ENCODE measurements at places on chromosomes 6 and 20. TPM values are rescaled to one million over a fixed set of nuclear protein-coding genes. Genes with fewer than 3 reads are reported as not detected.
A peak's percentile ranks its signal among the peaks of the same experiment; 100 is the strongest.

- H3K4me3 ChIP-seq: no peak overlapping the region
- no peaks in the 10 kb centered on the region for H3K36me3 ChIP-seq
- no peak for DNase-seq
These were observed 65.0 kb downstream of the TOX2 start for GRCh38 chr20:43979576-43980105.

- no peak overlapping the region for H3K27ac ChIP-seq
- no peaks in the 10 kb centered on the region for H3K4me1 ChIP-seq
- no peak for DNase-seq
These were observed 12.3 kb downstream of the CYP21A2 start for GRCh38 chr6:32050562-32050961.

- no peaks in the 10 kb centered on the region for H3K4me1 ChIP-seq
- H3K36me3 ChIP-seq: no peaks in the 10 kb centered on the region
- no peak for DNase-seq
- H3K27me3 ChIP-seq: no peaks in the 10 kb centered on the region
- H3K27ac ChIP-seq: no peak overlapping the region
These were observed 77.5 kb upstream of the POPDC3 start for GRCh38 chr6:105257340-105257739.

DNA sequence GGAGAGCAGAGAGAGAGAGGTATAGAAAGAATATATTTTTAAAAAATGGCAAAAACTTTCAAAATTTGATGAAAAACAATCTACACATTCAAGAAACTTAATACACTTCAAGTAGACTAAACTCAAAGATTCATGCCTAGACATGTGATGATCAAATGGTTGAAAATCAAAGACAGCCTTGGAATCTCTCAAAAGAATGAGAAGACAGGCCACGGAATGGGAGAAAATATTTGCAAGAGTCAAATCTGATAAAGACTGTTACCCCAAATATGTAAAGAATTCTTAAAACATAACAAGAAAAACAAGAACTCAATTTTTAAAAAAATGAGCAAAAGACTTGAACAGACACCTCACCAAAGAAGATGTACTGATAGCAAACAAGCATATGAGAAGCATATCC lies 49.7 kb downstream of the THEMIS start:
- no peak for DNase-seq
- H3K27me3 ChIP-seq: no peaks in the 10 kb centered on the region
- H3K4me1 ChIP-seq: no peaks in the 10 kb centered on the region
- no peak overlapping the region for H3K4me3 ChIP-seq

DNA sequence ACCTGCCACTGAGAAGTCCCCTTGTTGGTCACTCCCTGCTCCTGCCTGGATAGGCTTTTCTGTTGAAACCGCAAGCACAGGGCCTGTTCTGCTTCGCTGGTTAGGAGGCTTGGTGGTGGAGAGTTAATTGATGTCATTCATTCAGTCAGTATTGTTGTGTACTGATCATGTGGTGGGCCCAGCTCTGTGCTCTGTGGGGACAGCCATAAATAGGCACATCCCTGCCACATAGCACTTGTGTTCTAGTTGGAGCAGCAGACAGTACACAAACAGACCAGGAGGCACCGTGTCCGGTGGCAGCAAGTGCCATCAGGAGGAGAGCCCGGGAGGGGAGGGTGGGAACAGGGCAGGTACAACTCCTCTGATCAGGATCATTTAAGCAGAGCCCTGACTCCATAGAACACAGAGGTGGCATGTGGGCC lies 155.2 kb upstream of the INSM1 start:
- H3K4me1 ChIP-seq: no peaks in the 10 kb centered on the region
- no peaks in the 10 kb centered on the region for H3K36me3 ChIP-seq
- H3K27me3 ChIP-seq: no peaks in the 10 kb centered on the region

DNA sequence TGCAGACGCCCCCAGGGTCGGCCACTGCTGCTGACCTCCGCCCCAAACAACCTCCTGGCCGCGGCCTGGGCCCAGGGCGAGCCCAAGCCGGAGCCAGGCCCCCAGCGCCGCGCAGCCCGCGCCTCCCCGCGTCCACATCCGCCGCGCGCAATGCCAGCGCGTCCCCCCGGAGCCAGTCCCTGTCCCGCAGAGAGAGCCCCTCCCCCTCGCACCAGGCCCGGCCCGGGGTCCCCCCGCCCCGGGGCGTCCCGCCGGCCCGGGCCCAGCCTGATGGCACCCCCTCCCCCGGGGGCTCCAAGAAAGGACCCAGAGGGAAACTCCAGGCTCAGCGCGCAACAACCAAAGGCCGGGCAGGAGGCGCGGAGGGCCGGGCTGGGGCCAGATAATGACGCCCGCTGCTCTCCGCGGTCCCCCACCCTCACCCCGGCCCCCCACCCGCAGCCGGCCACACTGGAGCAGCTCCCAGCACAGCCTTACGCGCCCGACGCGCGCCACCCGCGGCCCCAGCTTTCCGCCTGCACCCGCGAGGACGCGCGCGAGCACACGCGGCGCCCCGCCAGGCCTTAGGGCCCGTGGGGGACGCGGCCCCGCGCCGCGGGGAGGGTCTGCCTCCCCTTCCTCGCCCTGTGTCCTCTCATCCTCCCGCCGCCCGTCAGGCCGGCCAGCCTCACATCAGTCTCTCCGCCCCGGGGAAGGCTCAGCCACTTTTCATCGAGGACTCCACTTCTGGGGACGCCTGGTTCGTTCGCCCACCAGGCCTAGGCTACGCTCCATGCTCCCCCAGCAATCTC lies 12.9 kb upstream of the SLC22A7 start:
- no peak overlapping the region for H3K27ac ChIP-seq
- H3K4me1 ChIP-seq: no peaks in the 10 kb centered on the region
- H3K27me3 ChIP-seq: no peaks in the 10 kb centered on the region
- H3K4me3 ChIP-seq: no peak overlapping the region

CST4 gene
- total RNA-seq: not detected

GRCh38 chr6:109051301-109052017 lies 43.2 kb downstream of the SESN1 start:
- no peaks in the 10 kb centered on the region for H3K36me3 ChIP-seq
- no peak for DNase-seq
- peaks cover 2% of the 10 kb centered on the region for H3K4me1 ChIP-seq
- no peaks in the 10 kb centered on the region for H3K27me3 ChIP-seq
- H3K27ac ChIP-seq: no peak overlapping the region
- H3K4me3 ChIP-seq: no peak overlapping the region

MAS1 gene
- not detected for total RNA-seq

MCCD1 gene
- total RNA-seq: not detected

DNA sequence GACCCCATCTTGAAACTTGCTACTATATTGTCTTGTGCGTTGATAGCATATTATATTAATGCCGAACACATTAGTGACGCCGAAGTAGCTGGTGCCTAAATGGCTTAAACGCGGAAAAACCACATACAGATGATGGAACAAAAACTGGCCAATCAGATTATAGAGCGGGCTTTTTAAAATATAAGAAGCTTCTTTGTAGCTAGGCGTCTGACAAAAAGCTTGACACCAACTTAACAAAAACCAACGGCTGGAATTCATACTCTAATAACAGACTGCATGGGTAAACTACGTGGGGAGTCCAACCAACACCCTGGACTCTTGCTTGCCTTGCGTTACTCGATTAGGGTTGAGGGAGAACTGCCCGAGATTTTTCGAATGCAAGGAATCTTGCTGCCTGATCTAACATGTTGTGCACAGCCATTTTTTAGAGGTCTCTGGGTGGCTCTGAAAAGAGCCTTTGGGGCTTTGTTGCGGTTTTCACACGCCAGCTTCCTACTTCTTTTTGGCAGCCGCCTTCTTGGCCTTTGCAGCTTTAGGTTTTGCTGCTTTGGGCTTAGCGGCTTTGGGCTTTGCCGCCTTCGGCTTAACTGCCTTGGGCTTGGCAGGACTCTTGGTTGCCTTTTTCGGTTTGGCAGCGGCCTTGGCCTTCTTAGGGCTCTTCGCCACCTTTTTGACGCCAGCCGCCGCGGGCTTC lies 45.7 kb downstream of the OR2B2 start:
- peaks cover 14% of the 10 kb centered on the region for H3K4me1 ChIP-seq
- no peaks in the 10 kb centered on the region for H3K36me3 ChIP-seq
- no peak for DNase-seq
- peak overlapping the region; percentile 50 for H3K4me3 ChIP-seq

OSTM1 gene
- total RNA-seq: 78.7 TPM

DNA sequence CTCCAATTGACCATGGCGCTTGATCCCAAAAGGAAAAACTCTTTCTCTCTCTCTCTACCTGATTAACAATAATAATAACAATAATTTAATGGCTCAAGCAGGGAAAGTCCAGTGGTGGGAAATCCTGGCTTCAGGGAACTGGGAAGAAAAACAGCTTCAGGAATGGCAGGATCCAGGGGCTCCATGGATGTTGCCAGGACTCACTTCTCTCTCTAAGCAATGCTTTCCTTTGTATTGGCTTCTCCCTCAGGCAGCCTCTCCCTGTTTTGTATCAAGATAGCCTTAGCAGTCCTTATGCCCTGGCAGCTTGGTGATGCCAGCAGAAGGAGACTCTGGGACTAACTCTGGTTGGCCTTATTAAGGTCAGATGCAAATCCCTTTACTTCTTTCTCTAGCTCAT lies 13.5 kb upstream of the PTGIS start:
- peak overlapping the region; percentile 97 for H3K27ac ChIP-seq
- peaks cover 76% of the 10 kb centered on the region for H3K4me1 ChIP-seq
- H3K36me3 ChIP-seq: no peaks in the 10 kb centered on the region
- H3K27me3 ChIP-seq: no peaks in the 10 kb centered on the region
- no peak for DNase-seq
- H3K4me3 ChIP-seq: no peak overlapping the region

GRCh38 chr6:90087106-90087833 lies 193.0 kb downstream of the GJA10 start:
- peaks cover 2% of the 10 kb centered on the region for H3K4me1 ChIP-seq
- DNase-seq: no peak
- no peak overlapping the region for H3K27ac ChIP-seq
- no peaks in the 10 kb centered on the region for H3K27me3 ChIP-seq
- H3K4me3 ChIP-seq: no peak overlapping the region
- no peaks in the 10 kb centered on the region for H3K36me3 ChIP-seq

DNA sequence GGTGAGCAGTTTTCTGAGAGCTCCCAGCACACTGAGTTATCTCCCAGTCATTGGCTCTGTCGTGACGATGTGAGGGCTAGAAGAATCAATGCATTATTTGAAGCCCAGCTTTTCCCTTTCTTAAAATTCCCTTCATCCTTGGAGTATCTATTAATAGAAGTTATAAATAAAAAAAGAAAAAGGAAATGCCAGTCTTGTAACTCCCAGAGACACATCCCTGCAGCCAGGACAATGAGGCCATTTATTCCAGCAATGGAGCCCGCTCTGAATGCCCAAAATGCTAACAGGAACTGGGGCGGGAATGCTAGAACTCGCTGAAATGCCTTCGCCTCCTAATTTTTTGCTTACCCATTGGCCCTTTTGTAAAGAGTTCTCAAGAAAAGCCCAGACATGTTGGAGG lies 305.8 kb downstream of the TFAP2C start:
- no peaks in the 10 kb centered on the region for H3K4me1 ChIP-seq
- no peak for DNase-seq
- H3K36me3 ChIP-seq: no peaks in the 10 kb centered on the region
- no peak overlapping the region for H3K27ac ChIP-seq
- no peaks in the 10 kb centered on the region for H3K27me3 ChIP-seq

GRCh38 chr6:31727034-31727716 lies 1.9 kb downstream of the DDAH2 start:
- H3K4me1 ChIP-seq: peaks cover 19% of the 10 kb centered on the region
- peak overlapping the region; percentile 96 for H3K4me3 ChIP-seq
- peak overlapping the region; percentile 95 for H3K27ac ChIP-seq
- no peak for DNase-seq
- no peaks in the 10 kb centered on the region for H3K27me3 ChIP-seq

FILIP1 gene
- total RNA-seq: 13.6 TPM

ZNF831 gene
- total RNA-seq: 0.53 TPM

DNA sequence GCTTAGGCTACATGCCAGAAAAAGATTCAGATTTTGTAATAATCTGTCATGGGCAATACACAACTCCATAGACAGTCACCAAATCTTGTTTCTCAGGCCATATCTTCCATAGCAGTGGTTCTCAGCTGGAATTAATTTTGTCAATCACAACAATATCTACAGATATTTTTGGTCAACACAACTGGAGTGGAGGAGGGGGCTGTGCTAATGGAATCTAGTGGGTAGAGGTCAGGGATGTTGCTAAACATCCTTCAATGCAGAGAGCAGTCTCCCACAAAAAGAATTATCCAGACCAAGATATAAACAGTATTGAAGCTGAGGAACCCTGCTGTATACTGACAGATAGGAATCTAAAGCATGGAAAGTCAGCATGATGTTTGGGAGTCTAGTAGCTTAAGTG lies 174.6 kb downstream of the UBE3D start:
- H3K27ac ChIP-seq: no peak overlapping the region
- DNase-seq: no peak
- H3K27me3 ChIP-seq: no peaks in the 10 kb centered on the region
- no peaks in the 10 kb centered on the region for H3K4me1 ChIP-seq

DNA sequence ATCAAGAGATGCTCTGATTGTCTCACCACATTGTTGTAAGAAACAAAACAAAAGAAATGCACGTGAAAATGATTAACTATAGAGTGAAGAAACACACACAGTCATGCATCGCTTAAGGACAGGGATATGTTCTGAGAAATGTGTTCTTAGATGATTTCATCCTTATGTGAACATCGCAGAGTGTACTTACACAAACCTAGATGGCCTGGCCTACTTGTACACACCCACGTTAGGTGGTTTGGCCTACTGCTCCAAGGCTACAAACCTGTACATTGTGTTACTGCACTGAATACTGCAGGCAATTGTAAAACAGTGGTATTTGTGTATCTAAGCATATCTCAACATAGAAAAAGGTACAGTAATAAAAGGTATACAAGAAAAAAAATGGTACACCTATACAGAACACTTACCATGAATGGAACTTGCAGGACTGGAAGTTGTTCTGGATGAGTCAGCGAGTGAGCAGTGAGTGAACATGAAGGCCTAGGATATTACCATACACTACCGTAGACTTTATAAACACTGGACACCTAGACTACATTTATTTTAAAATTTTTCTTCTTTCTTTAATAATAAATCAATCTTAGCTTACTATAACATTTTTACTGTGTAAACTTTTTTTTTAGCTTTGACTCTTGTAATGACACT lies 48.6 kb downstream of the FKBP5 start:
- H3K4me1 ChIP-seq: no peaks in the 10 kb centered on the region
- no peak for DNase-seq
- H3K27ac ChIP-seq: no peak overlapping the region

- H3K36me3 ChIP-seq: peaks cover 2% of the 10 kb centered on the region
- peak overlapping the region; percentile 21 for H3K4me3 ChIP-seq
- no peak overlapping the region for H3K27ac ChIP-seq
- H3K4me1 ChIP-seq: no peaks in the 10 kb centered on the region
- no peaks in the 10 kb centered on the region for H3K27me3 ChIP-seq
These were observed 97.3 kb downstream of the RPP40 start for GRCh38 chr6:4906293-4907276.

GRCh38 chr20:2871111-2871465 lies 2.2 kb upstream of the PTPRA start:
- H3K4me3 ChIP-seq: peak overlapping the region; percentile 96
- peaks cover 8% of the 10 kb centered on the region for H3K4me1 ChIP-seq
- DNase-seq: no peak

TAAR2 gene
- not detected for total RNA-seq

RGS17 gene
- not detected for total RNA-seq

GRCh38 chr6:43035495-43036194 lies 14.2 kb downstream of the RRP36 start:
- peaks cover 44% of the 10 kb centered on the region for H3K36me3 ChIP-seq
- no peak overlapping the region for H3K4me3 ChIP-seq
- no peaks in the 10 kb centered on the region for H3K27me3 ChIP-seq
- no peaks in the 10 kb centered on the region for H3K4me1 ChIP-seq
- H3K27ac ChIP-seq: no peak overlapping the region
- DNase-seq: no peak

All from ascending aorta (tissue), 2 donors.